Stomach (tissue), 19 donors: ENCODE measurements at places on chromosomes 6 and 20. TPM values are rescaled to one million over a fixed set of nuclear protein-coding genes. Genes with fewer than 3 reads are reported as not detected.

LHFPL5 gene
- total RNA-seq = not detected

LTB gene
- not detected for total RNA-seq

SMLR1 gene
- total RNA-seq = not detected

DNA sequence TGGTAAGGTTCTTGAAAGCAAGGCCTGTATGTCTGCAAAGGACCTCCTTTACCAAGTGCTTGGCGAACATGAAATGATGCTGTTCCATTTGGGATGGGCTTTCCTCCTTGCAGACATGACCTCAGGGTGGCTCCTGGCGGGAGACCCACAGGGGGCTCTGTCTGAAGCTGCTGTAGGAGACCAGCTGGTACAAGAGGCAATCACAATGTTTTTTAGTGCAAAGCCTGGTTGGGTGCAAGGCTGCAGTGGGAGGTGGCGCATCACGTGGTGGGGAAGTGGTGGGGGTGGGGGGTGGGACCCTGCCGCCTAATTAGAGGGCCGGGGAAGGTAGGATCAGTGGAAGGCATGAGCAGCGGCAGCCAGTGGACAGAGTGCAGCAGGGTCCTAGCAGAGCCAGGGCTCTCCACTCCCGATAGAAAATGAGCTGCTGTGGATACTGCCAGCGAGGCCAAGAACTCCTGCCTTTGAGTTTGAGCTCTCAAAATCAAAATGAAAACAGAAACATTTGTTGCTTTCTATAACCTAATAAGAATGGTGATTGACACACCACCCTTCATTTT is 9.1 kb upstream of the ARMC2 start:
- no peak overlapping the region for H3K27ac ChIP-seq
- no peaks in the 10 kb centered on the region for H3K27me3 ChIP-seq
- H3K4me1 ChIP-seq = no peaks in the 10 kb centered on the region

DNA sequence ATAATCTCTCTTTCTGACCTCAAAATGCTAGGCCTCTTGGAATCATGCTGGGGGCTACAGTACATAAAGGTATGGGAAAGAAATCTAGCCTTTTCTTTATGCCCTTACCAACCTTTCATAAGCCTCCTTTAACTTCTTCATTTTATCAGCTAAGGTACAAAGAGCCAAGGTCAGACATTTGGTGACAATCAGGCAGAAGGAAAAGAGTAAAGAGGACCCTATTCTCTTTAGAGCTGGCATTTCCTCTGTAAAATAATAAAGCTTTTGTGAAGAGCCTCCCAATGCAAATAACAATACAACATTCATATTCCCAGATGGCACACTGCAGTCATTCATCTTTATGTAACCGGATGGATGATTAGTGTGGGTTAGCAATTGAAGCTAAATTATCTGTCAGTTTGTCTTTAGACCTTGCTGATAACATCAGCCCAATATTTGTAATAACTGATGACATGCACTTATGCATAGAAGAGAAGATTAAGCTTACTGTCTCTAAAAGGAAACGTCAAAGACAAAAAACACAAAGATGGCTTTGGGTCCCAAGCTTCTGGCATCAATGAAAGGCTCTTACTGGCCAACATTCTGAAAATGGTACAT is 163.1 kb downstream of the IBTK start:
- no peak overlapping the region for H3K27ac ChIP-seq
- H3K27me3 ChIP-seq = no peaks in the 10 kb centered on the region
- H3K36me3 ChIP-seq = no peaks in the 10 kb centered on the region
- H3K4me1 ChIP-seq = no peaks in the 10 kb centered on the region

DNA sequence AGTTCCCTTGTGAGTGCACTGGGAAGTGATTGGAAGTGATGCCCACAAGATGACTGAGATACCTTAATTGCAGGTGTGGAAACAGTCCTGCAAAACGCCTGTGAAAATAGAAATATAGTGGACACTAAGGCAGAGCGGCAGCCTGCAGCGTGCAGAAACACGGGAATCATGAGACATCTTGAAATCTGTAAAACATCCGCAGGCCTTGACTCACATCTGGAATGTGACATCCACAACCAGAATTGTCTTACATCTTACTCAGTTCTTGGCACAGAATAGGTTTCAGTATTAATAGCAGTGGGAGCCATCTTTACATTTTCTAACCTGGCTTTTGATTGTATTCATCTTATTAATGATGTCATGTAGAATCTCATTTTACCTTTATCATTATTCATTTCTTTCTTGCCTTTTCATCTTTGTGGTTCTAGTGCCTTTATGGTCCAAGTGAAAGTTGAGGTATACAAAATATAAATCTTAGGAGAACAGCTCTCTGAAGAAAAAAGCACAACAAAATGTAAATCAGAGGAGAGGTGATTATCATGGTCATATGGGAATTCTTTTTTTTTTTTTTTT is 44.6 kb downstream of the CDYL start:
- no peak overlapping the region for H3K4me3 ChIP-seq
- H3K27me3 ChIP-seq = no peaks in the 10 kb centered on the region
- peaks cover 21% of the 10 kb centered on the region for H3K4me1 ChIP-seq
- DNase-seq = no peak
- H3K27ac ChIP-seq = no peak overlapping the region

- no peaks in the 10 kb centered on the region for H3K4me1 ChIP-seq
- DNase-seq = no peak
- peaks cover 47% of the 10 kb centered on the region for H3K36me3 ChIP-seq
- H3K27me3 ChIP-seq = no peaks in the 10 kb centered on the region
- H3K4me3 ChIP-seq = no peak overlapping the region
- no peak overlapping the region for H3K27ac ChIP-seq
These were observed 39.2 kb downstream of the PLAGL2 start for GRCh38 chr20:32168184-32168910.

GRCh38 chr20:51735728-51736600 is 32.2 kb downstream of the ATP9A start:
- peaks cover 19% of the 10 kb centered on the region for H3K4me1 ChIP-seq
- no peak overlapping the region for H3K4me3 ChIP-seq
- no peaks in the 10 kb centered on the region for H3K27me3 ChIP-seq
- no peak overlapping the region for H3K27ac ChIP-seq
- no peak for DNase-seq
- no peaks in the 10 kb centered on the region for H3K36me3 ChIP-seq

GRCh38 chr20:49823152-49823847 is 10.7 kb downstream of the SLC9A8 start:
- H3K36me3 ChIP-seq = peaks cover 61% of the 10 kb centered on the region
- H3K4me1 ChIP-seq = peaks cover 21% of the 10 kb centered on the region
- peak overlapping the region; percentile 76 for H3K27ac ChIP-seq
- H3K4me3 ChIP-seq = no peak overlapping the region
- no peaks in the 10 kb centered on the region for H3K27me3 ChIP-seq
- no peak for DNase-seq

GRCh38 chr6:107819964-107820337 is 4.2 kb downstream of the SCML4 start:
- peak overlapping the region; percentile 33 for H3K4me3 ChIP-seq
- no peaks in the 10 kb centered on the region for H3K36me3 ChIP-seq
- H3K27ac ChIP-seq = peak overlapping the region; percentile 62
- no peaks in the 10 kb centered on the region for H3K27me3 ChIP-seq
- DNase-seq = no peak
- H3K4me1 ChIP-seq = peaks cover 21% of the 10 kb centered on the region
